MG63 (cell line): ENCODE measurements at places on chromosomes 6 and 20. TPM values are rescaled to one million over a fixed set of nuclear protein-coding genes. Genes with fewer than 3 reads are reported as not detected.

GRCh38 chr20:13441388-13441787, 197.3 kb downstream of the TASP1 start:
- DNase-seq = no peak

LRRN4 gene
- not detected in 2 replicates for total RNA-seq

DNA sequence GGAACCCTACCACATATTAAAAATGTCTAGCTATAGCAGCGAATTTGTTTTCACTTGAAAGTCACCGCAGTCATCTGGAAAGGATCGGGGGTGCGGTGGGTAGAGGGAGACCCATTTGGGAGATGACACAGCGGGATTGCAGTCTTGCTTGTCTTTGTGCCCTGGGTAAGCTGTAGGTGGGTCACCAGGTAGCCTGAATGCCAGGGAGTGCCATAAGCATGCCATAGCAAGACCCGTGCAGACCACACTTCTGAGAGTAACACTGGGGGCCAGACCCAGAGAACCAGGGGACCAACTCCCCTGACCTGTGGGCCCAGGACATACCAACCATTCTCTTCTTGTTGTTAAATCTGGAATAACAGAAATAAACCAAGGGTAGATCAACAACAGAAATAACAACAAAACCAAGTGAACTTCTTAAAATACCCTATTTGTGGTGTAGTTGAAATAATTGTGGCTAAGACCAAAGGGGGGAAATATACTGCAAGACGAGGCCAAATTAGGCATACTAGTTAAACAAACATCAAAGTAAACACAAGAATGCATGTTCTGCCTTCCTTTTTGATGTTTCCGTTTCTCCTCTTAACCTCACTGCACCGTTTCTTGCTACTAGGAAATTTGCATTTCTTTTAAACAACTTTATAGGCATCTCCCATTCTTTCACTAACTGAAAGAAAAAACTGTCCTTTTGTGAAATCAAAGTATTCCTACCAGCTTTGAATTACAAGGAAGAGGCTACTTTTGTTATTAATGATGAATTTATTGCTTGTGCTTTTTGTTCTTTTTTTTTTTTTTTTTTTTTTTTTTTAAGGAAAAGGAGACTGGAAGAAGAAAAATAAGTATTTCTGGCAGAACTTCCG, 128.2 kb downstream of the SASH1 start:
- no peak for DNase-seq

- no peak for DNase-seq
Observed at GRCh38 chr20:20425823-20426654, 58.1 kb downstream of the INSM1 start.

- peak; percentile 58 for DNase-seq
Observed at GRCh38 chr20:61117725-61118124, 134.3 kb upstream of the CDH4 start.

CLPSL2 gene
- not detected in 2 replicates for total RNA-seq

DNA sequence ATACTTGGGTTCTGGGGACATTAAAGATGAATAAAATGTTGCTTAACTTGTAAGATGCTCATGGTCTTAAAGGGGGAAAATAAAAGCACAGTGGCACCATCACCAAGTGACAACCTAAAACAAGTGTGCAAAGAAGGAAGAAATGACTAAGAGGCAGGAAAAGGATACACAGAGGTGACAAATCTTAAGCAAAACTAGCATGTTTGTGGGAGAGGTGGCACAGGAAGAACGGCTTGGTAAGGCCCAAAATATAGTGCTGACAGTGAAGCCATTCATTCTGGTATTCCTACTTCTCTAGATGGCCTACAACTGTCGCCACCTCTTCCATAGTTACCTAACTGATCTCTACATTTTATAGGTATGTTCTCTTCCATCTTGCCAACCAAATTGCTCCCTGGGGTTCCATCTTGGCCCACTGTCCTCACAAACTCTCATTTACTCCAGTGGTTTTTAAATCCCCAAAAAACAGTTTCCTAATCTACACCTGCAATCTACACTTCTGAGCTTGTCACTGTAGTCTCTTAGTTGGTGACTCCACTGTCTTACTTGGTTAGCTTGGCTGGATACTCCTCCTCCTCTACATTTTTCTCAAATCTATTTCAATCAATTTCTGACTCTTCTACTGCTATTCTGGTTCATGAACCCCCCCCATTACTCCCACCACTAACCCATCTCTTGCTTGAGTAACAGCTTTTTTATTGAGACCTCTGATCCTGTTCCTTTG, 33.5 kb downstream of the FAM8A1 start:
- DNase-seq = no peak

BCAS1 gene
- total RNA-seq = not detected in 2 replicates

GRCh38 chr6:18931086-18931485, 543.9 kb downstream of the RNF144B start:
- DNase-seq = no peak

BFSP1 gene
- total RNA-seq = 0.99 and 2.3 TPM in 2 replicates
